GM04503 (cell line): ENCODE measurements at places on chromosomes 7 and 10.

DNA sequence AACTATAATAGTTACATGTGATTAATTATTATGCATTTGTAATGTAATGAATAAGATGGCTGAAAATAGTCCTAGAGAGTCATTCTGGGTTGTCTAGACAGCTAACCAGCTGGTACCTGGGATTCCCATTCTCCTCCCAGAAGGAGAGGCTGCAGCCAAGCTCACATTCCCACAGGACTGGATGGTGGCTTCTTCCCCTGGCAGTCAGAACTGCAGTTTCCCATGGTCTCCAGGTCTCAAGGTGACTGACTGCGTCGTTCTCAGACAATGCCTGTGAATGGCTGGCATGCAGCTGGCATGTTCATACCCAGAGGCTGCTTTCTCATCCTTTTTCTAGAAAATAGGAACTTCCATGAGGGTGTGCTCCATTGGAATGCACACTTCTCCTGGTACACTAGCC lies 21.3 kb downstream of the TAS2R16 start:
- no peak for DNase-seq

- DNase-seq = no peak
These were observed 37.7 kb downstream of the NAMPT start for GRCh38 chr7:106246902-106247711.

DNA sequence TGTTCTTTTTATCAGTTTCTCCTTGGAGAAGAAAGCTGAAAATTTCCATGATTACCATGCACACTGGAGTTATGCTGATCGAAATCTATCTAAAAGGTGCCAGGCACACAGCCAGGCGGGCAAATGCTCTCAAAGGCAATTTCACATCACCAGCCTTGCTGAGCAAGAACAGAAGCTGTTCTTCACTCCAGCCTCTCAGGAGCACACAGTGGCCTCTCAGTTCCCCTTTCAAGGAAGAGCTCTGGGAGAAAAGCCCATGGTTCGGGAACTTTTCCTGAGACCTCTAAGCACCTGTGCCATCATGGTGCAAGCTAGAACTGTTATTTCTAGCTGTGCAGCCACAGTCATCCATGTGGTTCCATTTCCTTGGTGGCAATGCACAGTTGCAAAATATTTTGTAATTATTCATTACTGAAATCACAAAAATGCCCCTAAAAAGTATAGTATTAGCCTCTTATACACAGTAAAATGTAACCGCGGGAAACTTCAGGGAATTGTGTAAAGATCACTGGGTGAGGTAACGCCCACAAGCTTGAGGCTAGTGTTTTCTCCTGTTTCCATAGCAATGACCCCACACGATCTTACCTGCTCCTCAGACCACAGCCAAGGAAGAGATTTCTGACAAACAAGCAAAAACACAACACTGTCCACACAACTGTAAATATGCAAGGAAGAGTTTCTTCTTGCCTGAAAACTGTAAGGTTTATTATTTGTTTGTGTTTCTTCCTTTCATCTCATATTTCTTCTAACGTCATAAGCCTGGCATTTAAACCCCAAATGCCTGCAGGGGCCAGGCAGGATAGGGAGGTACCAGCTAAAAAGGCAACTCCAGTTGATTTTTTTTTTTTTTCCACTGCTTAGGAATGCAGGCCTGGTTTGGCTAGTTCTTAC lies 121.2 kb downstream of the FAM107B start:
- DNase-seq = peak; percentile 61

DNA sequence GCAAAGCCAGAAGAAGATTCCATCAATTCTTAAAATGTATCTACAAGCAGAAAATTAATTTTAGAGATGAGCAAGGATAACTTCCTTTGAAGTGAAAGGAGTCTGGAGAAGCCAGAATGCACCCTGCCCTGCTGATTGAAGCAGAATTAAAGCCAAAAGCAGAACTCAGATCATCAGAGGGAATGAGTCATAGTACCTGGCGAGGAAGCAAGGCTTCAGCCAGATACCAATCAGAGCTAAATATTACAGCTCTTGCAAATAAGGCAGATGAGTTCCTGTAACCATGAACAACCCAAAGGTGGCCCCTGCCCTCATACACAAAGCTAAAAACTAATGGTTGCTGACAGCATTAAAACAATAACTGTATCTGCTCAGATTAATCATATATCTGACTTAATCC lies 10.4 kb downstream of the HTR7 start:
- no peak for DNase-seq

DNA sequence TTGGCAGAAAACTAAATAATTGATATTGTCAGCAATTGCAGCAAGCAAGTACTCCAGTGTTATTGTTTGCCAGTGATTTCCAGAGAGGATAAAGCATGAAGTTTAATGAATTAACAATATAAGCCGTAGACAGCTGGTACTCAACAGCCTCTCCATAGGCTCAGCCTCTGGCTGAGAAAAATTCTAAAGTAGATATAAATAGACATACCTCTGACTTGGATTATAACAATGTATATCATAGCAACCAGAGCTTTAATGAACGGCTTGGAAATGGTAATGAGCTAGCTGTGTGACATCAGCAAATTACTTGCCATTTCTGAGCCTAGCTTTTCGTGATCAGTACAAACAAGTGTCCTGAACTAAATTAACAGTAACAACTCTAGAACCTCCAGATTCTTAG lies 1055.4 kb upstream of the AUTS2 start:
- no peak for DNase-seq

DNA sequence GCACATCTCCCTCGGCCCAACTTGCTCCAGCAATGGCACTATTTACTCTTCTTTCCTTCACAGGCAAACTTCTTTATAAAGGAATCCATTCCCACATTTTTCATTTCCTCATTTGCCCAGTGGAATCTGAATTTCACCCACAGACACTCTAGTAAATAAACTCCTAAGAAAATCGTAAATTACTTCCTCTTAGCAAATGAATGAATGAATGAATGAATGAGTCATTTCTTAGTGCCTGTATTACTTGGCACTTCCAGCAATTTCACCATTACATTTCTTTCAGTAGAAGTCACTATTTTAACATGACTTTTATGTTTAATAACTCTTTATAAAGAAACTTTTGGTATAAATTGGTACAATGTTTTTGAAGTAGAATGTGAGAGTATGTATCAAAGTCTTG lies 55.7 kb downstream of the DDC start:
- DNase-seq = no peak
